ENCODE measurements at places on chromosomes 7 and 10. TPM values are rescaled to one million over a fixed set of nuclear protein-coding genes. Genes with fewer than 3 reads are reported as not detected.

INMT gene
- 1.7 TPM for total RNA-seq

FAS gene
- 53.8 TPM for total RNA-seq

LIPJ gene
- total RNA-seq = not detected

DGKI gene
- total RNA-seq = 15.8 TPM

MRLN gene
- not detected for total RNA-seq

PKD1L1 gene
- under 0.01 TPM for total RNA-seq

GRCh38 chr7:94687810-94688209 lies 31.9 kb upstream of the SGCE start:
- peaks cover 2% of the 10 kb centered on the region for H3K4me1 ChIP-seq
- peak; percentile 39 for DNase-seq
- H3K27me3 ChIP-seq = no peaks in the 10 kb centered on the region

- no peaks in the 10 kb centered on the region for H3K27me3 ChIP-seq
- no peak for DNase-seq
- H3K36me3 ChIP-seq = no peaks in the 10 kb centered on the region
- H3K4me1 ChIP-seq = no peaks in the 10 kb centered on the region
- H3K27ac ChIP-seq = no peak overlapping the region
- H3K4me3 ChIP-seq = no peak overlapping the region
Observed at GRCh38 chr7:107291434-107291833, 122.6 kb downstream of the HBP1 start.

- no peak overlapping the region for H3K4me3 ChIP-seq
- no peaks in the 10 kb centered on the region for H3K27me3 ChIP-seq
- no peak overlapping the region for H3K27ac ChIP-seq
Observed at GRCh38 chr7:104272767-104273384, 55.5 kb upstream of the LHFPL3 start.

- peaks cover 11% of the 10 kb centered on the region for H3K4me1 ChIP-seq
- DNase-seq = peak; percentile 63
- peaks cover 31% of the 10 kb centered on the region for H3K36me3 ChIP-seq
- no peaks in the 10 kb centered on the region for H3K27me3 ChIP-seq
Observed at GRCh38 chr7:776992-777727, 50.1 kb upstream of the PRKAR1B start.

DNA sequence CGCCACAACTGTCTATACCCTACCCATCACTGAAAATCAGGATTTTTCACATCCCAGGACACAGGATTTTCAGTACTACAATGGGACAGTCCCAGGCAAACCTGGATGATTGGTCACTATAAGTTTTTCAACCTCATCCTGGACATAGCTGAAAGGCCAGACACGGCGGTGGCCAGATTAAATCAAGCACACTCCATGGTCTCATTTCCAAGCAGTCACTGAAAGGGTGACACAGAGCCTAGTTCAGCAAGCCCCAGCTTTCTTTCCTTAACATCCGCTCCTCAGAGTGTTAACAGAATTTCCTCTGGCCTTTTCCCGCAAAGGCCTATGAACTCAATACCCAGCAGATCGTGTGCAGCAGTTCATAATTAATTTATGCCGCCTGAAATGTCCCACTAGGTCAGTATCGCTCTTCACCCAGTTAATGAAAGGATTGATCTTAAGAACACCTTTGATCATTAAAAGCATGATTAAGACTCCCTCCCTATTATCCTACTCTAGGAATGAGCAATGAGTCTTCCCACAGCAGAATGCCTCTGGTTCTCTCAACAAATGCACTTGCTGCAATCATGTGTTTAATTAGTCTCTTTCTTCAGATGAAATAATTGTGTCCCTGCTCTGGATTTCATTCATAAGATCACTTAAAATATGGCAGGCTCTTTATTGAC lies 104.0 kb upstream of the NANOS1 start:
- no peak overlapping the region for H3K4me3 ChIP-seq
- no peaks in the 10 kb centered on the region for H3K4me1 ChIP-seq
- DNase-seq = no peak
- no peak overlapping the region for H3K27ac ChIP-seq
- H3K36me3 ChIP-seq = no peaks in the 10 kb centered on the region

DNA sequence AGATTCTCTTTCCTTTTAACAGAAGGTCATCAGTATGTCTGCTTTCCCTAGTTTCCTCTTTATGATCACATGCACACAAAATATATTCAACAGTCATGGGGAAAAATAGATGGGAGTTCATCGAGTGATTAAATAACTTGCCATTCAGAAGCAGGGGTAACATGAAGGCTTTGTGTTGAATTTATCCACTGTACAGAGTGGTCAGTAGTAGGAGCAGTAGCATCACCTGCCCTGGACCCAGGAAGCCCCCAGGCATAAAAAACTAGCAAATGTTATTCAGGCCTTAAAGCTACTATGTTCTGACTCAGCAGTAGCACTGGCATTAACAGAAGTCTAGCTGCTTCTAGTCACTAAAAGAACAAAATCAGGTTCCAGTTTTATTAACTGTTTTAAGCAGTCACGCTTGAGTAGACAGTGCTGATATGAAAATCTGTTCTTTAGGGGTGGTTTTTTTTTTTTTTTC lies 31.4 kb upstream of the FAM133B start:
- H3K36me3 ChIP-seq = peaks cover 15% of the 10 kb centered on the region
- H3K27me3 ChIP-seq = no peaks in the 10 kb centered on the region
- DNase-seq = no peak
- peaks cover 7% of the 10 kb centered on the region for H3K4me1 ChIP-seq
- H3K4me3 ChIP-seq = no peak overlapping the region

DNA sequence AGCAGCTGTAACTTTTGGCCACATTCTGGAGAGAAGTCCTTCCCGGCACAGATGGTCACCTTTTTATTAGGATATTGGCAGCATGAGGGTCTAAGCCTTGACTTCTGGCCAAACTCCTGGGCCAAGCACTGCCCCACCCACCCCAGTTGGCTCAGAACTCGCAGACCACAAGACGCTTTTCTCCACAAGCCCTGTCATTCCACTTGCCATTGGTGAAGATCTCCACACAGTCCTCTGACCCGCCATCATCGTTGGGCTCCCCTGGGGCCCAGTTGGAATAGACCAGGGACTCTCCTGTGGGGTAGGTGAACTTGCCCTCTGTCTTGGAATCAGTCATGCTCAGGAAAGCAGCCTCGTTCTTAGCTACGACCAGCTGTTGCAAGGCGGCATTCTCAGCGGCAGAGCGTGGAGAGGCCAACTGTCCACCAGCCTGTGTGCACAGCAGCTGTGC lies 11.2 kb downstream of the SFTPD start:
- H3K4me1 ChIP-seq = no peaks in the 10 kb centered on the region
- H3K27me3 ChIP-seq = peaks cover 21% of the 10 kb centered on the region
- DNase-seq = no peak

DNA sequence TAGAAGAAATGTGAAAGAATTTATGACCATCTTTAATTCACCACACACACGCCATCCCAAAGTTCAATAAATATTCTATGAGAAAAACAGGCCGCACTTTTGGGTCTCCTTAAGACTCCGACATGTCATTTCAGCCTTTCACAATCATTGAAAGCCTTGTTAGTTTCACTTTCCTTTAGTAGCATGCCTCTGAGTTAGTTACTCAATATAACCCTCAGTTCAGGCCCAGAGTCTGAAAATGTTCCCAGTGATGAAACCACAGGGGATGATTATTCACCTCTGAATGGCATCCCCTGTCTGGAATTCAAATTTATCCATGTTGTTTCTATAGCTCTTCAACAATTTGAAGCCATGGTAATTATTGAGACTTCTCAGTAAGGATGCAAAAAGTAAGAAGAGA lies 278.1 kb upstream of the NRP1 start:
- peaks cover 3% of the 10 kb centered on the region for H3K27me3 ChIP-seq
- H3K4me1 ChIP-seq = peaks cover 4% of the 10 kb centered on the region
- no peak overlapping the region for H3K27ac ChIP-seq
- no peak overlapping the region for H3K4me3 ChIP-seq

GRCh38 chr10:42883993-42884983 lies 101.7 kb downstream of the BMS1 start:
- H3K36me3 ChIP-seq = no peaks in the 10 kb centered on the region
- no peak for DNase-seq
- no peaks in the 10 kb centered on the region for H3K4me1 ChIP-seq

GRCh38 chr10:97574374-97575126 lies 2.0 kb downstream of the ANKRD2 start:
- peaks cover 10% of the 10 kb centered on the region for H3K36me3 ChIP-seq
- H3K27ac ChIP-seq = peak overlapping the region; percentile 16
- peaks cover 16% of the 10 kb centered on the region for H3K4me1 ChIP-seq
- no peaks in the 10 kb centered on the region for H3K27me3 ChIP-seq
- no peak overlapping the region for H3K4me3 ChIP-seq

DNA sequence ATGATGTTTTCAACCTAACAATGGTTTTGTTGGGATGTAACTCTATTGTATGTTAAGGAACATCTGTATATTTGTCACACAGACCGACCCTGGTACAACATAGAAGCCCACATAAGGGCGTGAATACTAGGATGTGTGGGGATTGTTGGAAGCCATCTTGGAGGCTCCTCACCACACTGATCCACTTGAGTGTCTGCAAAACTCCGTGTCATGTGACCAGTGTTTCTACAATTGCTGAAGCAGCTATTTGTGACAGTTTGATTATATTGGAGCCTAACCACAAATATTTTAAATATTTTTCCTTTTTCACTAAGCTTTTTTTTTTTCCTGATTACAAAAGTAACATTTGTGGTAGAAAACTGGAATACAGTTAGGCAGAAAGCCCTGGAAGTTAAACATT lies 27.9 kb downstream of the RALA start:
- no peaks in the 10 kb centered on the region for H3K27me3 ChIP-seq
- H3K4me1 ChIP-seq = peaks cover 7% of the 10 kb centered on the region
- peak overlapping the region; percentile 17 for H3K27ac ChIP-seq
- H3K36me3 ChIP-seq = no peaks in the 10 kb centered on the region
- DNase-seq = peak; percentile 83

- H3K27me3 ChIP-seq = no peaks in the 10 kb centered on the region
- no peak for DNase-seq
- no peaks in the 10 kb centered on the region for H3K4me1 ChIP-seq
- no peak overlapping the region for H3K4me3 ChIP-seq
Observed at GRCh38 chr10:24669285-24669852, 54.3 kb downstream of the ARHGAP21 start.

DNA sequence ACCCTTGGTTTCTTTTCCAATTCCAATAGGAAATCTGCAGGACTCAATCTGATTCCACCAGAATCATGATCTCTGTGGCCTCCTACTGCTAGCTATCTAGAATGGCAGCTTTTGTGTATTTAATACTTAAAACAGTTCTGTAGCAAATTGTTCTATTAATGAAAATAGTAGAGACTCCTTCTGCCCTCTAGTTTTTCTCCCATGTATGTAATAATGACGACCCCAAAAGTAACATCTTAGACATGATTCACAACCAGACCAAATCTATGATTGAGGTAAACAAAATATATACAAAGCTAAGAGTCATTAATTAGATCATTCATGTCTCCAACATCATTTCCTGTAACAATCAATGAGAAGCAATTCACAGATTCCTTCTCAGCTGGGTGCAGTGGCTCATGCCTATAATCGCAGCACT lies 259.1 kb upstream of the MKLN1 start:
- no peak overlapping the region for H3K4me3 ChIP-seq
- peaks cover 10% of the 10 kb centered on the region for H3K4me1 ChIP-seq
- DNase-seq = peak; percentile 65
- H3K27ac ChIP-seq = no peak overlapping the region

GRCh38 chr10:67775279-67775678 lies 62.7 kb downstream of the DNAJC12 start:
- H3K36me3 ChIP-seq = no peaks in the 10 kb centered on the region
- peaks cover 4% of the 10 kb centered on the region for H3K27me3 ChIP-seq
- no peak for DNase-seq
- H3K4me1 ChIP-seq = 0 out of 2 replicates have a peak, but pooled peaks cover 2% of the 10 kb centered on the region
